Hepatocyte (in vitro differentiated cells): ENCODE measurements at places on chromosomes 7 and 10.
A peak's percentile ranks its signal among the peaks of the same experiment; 100 is the strongest.

DNA sequence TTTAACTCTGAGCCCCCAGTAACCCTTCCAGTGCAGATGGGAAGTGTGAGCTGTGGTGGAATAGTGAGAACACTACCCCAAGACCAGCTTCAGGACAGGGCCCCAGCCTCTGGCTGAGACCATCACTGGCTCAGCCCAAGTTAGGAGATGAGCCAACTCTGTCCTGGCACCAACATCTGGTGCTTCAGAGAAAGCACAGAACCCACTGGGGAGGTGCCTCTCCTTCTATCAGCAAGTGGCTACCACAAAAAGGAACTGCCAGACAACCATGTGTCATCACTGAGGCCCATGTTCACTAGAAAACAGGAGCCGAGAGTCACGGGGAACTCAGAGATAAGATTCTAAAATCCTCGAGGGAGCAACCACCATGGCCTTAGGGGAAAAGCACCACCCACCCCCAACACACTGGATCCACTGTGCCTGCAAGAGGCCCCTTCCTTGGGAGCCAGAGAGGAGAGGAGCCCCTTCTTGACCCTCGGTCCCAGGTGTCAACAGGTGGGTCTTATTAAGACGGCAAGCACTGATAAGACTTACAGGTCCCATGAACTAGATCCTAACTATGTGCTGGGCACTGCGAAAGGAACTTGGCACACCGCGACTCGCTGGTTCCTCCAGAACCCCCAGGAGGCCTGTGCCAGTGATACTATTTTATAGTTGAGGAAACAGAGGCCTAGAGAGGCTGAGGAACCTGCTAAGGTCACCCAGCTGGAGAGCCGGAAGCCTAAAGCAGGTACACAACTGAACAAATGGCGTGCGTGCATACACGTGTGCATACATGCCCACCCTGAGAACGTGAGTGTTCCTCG, 102.7 kb downstream of the FAM53B start:
- DNase-seq: peak; percentile 32
- H3K27ac ChIP-seq: no peak overlapping the region
- no peak overlapping the region for H3K4me3 ChIP-seq

GRCh38 chr7:119256446-119257131, 1016.4 kb upstream of the KCND2 start:
- no peak overlapping the region for H3K27ac ChIP-seq
- H3K4me1 ChIP-seq: no peaks in the 10 kb centered on the region
- H3K4me3 ChIP-seq: no peak overlapping the region
- H3K27me3 ChIP-seq: no peaks in the 10 kb centered on the region
- DNase-seq: no peak

DNA sequence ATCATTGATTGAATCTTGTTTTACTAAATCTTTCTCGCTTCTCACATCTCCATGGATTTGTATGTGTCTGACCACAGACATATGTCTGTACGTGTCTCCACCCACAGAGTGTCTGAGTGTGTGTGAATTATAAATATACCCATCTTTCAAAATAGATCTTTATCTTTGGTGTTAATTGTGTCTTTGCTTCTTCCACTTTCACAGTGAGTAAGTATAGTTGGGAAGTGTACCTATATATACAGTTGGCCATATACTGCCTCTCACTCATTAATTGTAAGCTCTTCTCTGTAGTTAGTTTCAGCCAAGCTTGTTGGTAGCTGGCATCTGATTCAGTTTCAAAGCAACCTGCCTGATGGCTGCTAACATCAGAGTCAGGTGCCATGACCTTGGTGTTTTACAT, 18.4 kb downstream of the EEPD1 start:
- H3K4me3 ChIP-seq: no peak overlapping the region
- no peak for DNase-seq

- no peak for DNase-seq
- no peak overlapping the region for H3K4me3 ChIP-seq
- no peak overlapping the region for H3K27ac ChIP-seq
- H3K4me1 ChIP-seq: peaks cover 5% of the 10 kb centered on the region
Observed at GRCh38 chr10:13585195-13585751, 1.5 kb upstream of the PRPF18 start.

- no peaks in the 10 kb centered on the region for H3K36me3 ChIP-seq
- no peak overlapping the region for H3K27ac ChIP-seq
- no peaks in the 10 kb centered on the region for H3K4me1 ChIP-seq
- DNase-seq: no peak
- H3K27me3 ChIP-seq: peaks cover 3% of the 10 kb centered on the region
Observed at GRCh38 chr10:123548770-123549169, 117.4 kb upstream of the GPR26 start.

GRCh38 chr7:41809940-41810576, 107.2 kb upstream of the INHBA start:
- H3K4me3 ChIP-seq: no peak overlapping the region
- H3K36me3 ChIP-seq: no peaks in the 10 kb centered on the region
- no peak overlapping the region for H3K27ac ChIP-seq
- no peaks in the 10 kb centered on the region for H3K4me1 ChIP-seq

DNA sequence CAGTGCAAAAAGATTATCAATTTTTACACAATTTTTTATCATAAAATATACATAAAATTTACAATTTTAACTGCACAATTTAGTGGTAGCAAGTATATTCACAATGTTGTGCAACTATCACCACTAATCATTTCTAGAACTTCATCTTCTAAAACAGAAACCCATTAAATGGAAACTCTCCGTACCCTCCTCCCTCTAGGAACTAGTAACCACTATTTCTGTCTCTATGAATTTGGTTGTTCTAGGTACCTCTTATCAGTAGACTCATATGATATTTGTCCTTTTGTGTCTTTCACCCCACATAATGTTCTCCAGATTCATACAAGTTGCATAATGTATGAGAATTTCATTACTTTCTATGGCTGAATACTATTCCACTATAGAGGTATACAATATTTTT, 73.5 kb downstream of the HERC4 start:
- no peak for DNase-seq
- no peak overlapping the region for H3K27ac ChIP-seq
- no peaks in the 10 kb centered on the region for H3K27me3 ChIP-seq
- H3K4me1 ChIP-seq: no peaks in the 10 kb centered on the region
- H3K36me3 ChIP-seq: no peaks in the 10 kb centered on the region

DNA sequence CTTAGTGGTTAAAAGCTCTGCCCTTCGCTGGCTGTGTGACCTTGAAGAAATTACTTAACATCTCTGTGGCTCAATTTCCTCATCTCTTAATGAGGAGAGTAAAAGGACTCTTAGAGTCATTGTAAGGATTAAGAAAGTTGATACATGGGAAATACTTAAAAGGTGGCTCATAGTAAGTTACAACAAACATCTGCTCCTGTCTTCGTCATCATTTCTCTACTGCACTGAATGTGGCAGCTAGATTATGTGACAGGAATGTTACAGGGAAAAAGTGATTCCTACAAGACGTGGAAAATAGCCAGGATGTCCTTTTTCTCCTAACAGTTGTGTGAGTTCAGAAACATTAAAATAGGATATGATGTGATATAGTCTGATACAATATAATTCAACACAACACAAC, 184.7 kb downstream of the FRMD4A start:
- no peak overlapping the region for H3K27ac ChIP-seq
- H3K4me3 ChIP-seq: no peak overlapping the region
- H3K27me3 ChIP-seq: peaks cover 19% of the 10 kb centered on the region
- no peaks in the 10 kb centered on the region for H3K36me3 ChIP-seq

GRCh38 chr7:5646846-5647245, 134.6 kb downstream of the RNF216 start:
- peaks cover 4% of the 10 kb centered on the region for H3K4me1 ChIP-seq
- no peak for DNase-seq
- H3K27ac ChIP-seq: no peak overlapping the region
- H3K27me3 ChIP-seq: no peaks in the 10 kb centered on the region
- no peaks in the 10 kb centered on the region for H3K36me3 ChIP-seq

GRCh38 chr7:33883671-33883965, 21.7 kb upstream of the BMPER start:
- H3K27ac ChIP-seq: no peak overlapping the region
- H3K4me3 ChIP-seq: no peak overlapping the region
- no peaks in the 10 kb centered on the region for H3K4me1 ChIP-seq
- no peaks in the 10 kb centered on the region for H3K36me3 ChIP-seq
